ENCODE measurements at places on chromosomes 5 and 9.

DNA sequence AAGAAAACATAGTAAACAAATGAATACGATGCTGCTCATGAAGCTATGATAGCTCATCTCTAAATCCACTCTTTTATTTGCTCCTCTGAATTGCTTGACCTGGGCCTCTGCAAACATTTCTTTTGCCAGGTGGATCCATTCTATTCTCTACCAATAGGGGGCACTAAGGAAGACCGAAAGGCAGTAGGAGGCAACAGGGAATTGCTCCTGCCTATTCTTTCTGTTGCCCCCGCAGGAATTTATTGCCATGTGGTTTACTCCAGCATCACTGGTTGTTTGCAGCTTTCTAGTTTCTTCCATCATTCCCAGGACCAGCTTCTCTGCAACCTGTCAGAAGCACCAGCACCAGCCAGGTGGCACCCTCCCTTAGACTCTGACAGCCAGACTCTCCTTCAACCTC lies 5.3 kb downstream of the GAPT start:
- DNase-seq: no peak

DNA sequence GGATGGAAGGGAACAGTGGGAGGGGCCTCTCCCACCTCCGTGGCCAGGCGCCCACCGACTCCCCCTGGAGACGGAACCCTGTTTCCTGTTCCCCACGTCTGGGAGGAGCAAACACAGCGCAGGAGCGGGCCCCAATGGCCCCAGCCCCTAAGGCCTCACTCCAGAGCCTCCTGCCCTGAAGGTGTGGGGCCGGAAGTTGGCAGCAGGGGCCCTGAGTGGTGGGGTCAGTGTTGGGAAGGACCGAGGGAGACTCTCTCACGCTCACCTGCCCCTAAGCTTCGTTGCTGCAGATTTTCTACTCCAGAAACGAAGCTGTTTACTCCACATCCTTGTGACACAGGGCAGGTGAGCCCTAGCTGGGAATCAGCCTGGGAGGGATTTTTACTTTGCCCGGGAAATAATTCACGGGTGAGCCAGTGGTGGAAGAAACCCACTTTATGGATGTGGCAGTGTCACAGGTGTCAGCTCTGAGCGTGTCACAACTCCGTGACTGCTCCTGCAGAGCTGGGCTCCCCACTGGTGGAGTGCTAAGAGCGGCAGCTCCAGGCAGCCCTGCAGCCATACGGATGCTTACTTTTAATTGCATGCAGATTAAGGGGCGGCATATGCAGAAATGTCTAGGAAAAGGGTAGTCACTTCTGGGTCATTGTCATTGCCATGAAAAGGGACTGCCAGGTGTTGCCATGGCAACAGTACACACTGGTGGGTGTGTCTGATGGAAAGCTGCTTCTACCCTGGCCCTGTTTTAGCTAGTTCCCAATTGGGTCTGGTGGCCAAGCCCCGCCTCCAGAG lies 77.5 kb upstream of the OLFM1 start:
- DNase-seq: peak; percentile 14

DNA sequence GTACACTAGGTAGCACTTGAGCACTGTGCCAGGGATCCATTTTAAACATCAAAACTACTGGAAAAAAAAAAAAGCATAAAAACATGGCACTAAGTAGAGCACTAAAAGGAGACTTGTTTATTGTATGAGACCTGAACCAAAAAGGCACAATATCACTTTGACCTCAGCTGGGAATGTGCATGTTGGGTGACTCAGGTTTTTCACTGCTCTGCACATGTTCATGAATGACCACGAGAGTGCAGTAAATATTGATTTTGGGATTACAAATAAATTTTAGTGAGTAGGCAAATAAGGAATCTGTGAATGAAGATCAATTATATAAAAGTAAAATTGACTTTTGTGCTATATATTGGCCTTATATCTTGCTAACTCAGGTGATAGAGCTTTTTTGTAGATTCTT lies 11.8 kb downstream of the RMI1 start:
- no peak for DNase-seq

GRCh38 chr5:9617739-9618504 lies 12.2 kb downstream of the TAS2R1 start:
- no peak for DNase-seq

DNA sequence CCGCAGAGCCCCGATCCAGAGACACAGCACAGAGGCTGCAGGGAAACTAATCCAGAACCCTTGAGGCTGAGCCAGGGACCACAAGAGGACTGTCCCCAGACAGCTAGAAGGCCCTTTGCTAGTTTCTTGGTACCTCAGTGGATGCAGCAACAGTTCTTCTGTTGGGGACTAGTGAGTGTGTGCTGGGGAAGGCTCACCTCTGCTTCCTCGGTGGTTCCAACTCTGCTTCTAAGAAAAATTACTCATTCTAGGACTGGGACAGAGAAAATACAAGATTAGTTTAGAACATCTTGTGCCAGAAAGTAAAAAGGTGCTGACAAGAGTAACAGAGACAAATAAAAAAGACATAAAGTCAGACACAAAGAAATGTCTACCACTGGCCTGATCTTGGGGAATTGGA lies 19.5 kb upstream of the ZNF484 start:
- DNase-seq: no peak

DNA sequence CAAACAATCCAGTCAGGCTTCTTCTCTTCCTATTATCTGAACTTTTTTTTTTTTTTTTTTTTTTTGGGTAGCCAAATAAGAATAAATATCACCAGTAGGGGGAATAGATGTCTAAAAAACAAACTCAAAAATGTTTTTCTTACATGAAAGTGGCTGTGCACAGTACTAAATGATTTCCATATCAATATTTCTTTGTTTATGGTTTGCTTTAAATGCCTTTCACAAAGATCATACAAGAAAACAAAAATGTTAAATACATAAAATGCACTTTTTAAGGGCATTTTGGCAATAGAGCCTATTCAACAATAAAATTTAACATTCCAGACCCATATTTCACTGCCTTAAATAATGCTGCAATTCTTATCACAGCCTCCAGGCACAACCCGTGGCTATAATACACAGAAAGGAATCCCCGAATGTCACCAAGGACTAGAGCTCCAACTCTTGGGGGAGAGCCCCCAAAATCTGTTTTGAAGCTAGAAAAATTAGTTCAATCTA lies 91.1 kb upstream of the TBCA start:
- peak; percentile 18 for DNase-seq

DNA sequence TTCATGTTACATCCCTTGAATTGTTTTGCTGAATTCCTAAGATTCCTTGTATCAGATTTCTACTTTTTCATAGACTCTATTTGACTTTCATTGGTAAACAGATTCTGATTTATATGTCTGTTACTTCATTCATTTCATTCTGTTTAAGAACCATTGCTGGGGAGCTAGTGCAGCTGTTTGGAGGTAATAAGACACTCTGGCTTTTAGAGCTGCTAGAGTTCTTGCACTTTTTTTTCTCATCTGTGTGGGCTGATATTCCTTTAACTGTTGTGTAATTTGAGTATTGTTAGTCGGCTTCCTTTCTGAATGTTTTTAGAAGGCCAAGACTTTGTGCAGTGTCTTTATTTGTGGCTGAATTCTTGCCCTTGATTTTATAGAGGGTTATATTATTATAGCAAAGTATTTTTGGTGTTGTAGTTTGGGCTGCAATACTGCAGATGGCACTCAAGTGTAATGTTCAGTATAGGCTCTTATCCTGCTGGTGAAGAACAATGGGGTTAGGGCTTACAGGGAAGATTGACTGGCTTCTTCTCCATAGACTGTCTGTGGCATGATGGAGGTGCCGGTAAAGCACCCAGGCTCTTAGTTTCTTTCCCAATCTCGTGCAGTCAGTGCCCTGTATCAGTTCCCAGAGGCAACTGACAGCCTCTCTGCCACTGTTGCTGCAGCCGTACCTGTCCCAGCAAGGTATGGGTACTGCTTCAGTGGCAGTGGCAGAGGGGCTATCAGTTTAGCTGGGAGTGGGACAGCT lies 162.2 kb downstream of the OXCT1 start:
- DNase-seq: peak; percentile 68

GRCh38 chr5:138733509-138733908 lies 19.7 kb upstream of the CTNNA1 start:
- DNase-seq: no peak

DNA sequence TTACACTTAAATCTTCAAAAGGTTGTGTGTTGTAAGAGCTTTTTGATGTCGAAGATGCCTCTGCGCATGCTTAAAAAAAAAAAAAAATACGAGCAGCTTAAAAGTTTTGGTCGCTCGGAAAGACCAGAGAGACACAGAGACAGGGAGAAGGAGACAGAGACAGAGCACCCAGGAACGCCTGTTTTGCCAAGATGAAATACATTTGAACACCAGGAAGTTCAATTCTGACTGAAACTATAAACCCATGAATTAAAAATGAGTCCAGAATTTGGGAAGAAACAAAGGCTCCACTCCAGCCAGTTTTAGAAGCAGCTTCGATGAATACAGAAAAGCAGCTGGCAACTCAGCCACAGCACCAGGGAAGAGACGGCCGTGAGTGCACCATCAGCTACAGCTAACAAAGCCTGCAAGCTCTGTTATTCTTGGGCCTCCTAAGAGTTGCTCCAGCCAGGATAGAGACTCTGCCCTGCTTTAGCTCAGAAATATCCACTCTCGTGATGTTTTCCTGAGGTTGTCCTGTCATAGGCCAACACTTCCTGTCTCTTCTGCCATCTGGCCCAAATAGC lies 2.5 kb upstream of the ZNF474 start:
- no peak for DNase-seq

DNA sequence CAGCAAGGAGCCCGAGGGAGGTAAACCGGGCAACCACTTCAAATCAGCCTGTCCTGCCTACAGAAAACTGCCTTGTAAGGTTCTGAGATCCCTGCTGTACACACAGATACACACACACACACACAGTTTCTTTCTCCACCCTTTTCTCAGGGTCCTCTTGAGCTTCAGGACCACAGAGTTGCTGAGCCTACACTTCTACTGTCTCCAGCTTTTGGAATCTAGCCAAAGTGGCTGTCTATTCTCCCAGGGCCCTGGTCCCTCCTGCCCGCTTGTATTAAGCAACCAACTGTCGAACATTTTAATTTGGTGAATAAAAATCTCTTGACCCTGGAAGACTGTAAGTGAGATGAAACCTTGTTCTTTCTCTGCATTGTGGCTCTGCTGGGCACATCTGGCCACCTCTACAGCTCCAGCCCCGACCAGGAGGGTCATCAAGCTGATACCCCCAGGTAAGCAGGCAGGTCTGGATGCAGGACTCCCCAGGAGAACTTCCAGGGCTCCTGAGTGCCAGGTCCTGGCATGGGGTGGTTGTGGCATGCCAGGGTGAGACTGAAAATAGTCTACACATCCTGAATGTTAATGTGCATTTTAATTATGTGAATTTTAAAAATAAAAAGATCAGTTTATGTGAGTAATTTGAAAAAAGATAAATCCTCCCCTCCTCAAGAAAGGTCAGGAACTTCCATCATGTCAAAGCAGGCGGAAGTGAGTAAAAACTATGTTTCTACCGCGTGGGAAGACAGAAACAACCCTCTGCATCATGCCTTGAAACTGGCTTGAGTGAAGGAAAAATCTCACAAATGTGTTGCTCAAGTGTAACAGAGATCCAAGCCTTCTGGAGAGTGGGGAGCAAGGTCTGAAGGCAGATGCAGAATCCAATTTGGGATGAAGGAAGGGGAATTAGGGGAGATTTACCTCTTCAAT lies 15.0 kb upstream of the S1PR3 start:
- DNase-seq: peak; percentile 38

DNA sequence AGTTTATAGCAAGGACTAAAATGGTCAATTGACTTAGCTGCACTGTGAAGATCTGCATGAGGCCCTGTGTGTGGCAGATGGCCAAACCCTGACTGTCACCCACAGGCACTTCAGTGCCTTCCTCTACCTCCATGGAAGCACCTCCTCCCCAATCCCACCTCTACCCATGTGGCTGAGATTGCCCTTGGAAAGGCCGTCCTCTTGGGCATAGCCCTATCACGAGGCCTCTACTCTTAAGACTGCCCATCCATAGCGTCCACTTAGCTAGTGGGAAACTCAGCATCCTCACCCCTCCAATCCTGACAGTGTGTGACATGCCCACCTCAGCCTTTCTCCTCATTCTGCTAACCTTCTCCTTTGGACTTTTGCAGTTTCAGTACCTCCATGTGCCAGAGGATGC lies 510.2 kb downstream of the BNC2 start:
- no peak for DNase-seq

- no peak for DNase-seq
Observed at GRCh38 chr9:33795281-33795680, at the start of gene PRSS3. TSS of gene PRSS3 (plus strand) at chr9:33795561. CDS start at chr9:33795574, 13 bp downstream.

- no peak for DNase-seq
Observed at GRCh38 chr5:181153814-181154213, 6.4 kb downstream of the OR2V2 start.

DNA sequence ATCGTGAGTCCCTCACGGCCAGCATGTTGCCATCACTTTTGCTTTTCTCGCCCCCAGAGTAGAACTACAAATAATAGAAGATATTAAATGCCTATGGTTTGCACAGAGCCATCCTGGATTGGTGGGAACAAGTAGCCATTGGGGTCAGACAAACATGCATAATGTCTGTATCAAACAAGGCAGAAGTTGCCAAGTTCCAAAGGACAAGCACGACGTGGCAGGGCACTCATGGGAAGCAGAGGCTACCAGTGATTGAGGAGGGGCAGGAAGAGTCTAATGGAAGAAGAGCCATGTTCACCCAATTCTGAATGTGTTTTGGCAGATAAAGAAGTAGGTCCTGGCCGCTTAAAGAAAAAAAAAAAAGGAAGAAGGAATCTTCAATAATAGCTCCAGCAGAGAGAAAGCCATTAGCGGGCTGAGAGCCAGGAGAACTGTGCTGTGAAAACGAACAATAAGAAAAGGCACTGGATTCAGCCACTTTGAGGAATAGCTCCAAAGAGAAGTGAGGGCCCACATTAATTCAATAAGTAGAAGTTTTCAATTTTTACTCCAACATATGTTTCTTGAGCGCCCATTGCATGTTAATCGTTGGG lies 153.7 kb upstream of the ADCY2 start:
- no peak for DNase-seq

- no peak for DNase-seq
Observed at GRCh38 chr9:78406146-78406545, 109.2 kb downstream of the PSAT1 start.

GRCh38 chr5:42021923-42022322 lies 96.8 kb downstream of the FBXO4 start:
- no peak for DNase-seq

GRCh38 chr5:27091858-27092257 lies 53.5 kb upstream of the CDH9 start:
- DNase-seq: no peak

GRCh38 chr9:106479679-106480078 lies 383.3 kb upstream of the ZNF462 start:
- DNase-seq: no peak

- DNase-seq: no peak
Observed at GRCh38 chr5:39370555-39371366, 6.5 kb upstream of the C9 start.

DNA sequence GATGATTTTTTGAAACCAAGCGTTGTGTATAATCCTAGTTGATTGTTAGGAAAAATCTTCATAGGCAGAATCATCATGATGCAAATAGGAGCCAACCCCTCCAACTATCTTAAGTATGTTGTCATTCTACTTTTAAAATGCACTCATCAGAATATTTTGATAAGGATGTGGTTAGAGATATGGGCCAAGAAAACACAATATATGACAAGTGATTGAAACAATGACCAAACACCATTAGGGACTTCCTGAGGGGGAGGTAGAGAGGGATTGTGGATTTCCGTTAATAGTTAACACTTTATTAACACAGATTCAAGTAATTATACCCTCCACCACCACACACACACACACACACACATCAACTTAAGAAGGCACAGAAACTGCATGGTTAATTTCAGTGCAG lies 143.3 kb downstream of the ARSB start:
- DNase-seq: peak; percentile 35

All from A673 (cell line).